ENCODE measurements at places on chromosomes 7 and 10. TPM values are rescaled to one million over a fixed set of nuclear protein-coding genes. Genes with fewer than 3 reads are reported as not detected.

GRCh38 chr7:144818511-144818910, 17.3 kb downstream of the TPK1 start:
- DNase-seq: peak; percentile 26

VWDE gene
- 0.15 TPM for polyA plus RNA-seq

GPR26 gene
- polyA plus RNA-seq: not detected

DNA sequence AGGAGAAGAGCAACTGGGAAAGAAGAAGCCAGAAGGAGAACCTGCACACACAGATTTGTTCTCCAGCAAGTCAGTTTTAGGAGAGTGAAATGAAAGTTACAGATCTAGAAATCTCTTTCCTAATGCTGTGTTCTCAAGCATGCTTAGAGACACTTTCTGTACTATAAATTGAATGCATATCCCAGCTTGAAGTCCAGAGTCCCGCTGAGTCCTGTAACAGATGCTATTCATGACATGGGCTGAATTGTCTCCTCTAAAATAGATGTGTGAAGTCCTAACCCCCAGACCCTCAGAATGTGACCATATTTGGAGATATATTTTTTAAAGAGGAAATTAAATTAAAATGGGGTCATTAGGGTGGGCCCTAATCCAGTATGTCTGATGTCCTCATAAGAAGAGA, 46.9 kb upstream of the GJD4 start:
- DNase-seq: no peak

GTF2IRD2 gene
- polyA plus RNA-seq: 5.3 TPM

DNA sequence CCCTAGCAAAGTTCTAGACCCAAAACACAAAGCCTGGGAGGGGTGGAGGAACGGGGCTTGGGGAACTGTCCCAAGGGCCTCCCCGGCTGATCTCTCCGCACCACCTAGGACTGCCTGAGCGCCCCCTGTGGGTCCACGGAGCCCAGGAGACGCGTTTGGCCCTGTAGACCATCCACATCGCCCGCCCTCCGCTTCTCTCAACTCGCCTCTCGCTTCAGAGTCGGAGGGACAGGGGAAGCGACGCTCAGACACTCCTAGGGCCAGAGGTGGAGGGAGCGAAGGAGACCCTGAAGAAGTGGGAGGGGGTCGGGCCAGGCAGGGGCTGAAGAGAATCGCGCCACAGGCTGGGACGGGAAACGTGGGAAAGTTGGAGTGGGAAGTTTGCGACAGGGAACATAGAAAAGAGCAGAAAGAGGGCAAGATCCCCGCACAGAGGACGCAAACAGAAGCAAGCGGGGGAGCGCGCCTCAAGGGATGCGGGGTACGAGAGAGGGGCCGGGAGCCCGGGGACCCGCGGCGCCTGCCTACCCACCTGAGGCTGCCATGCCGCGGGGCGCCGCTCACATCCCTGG, 378 bp downstream of the PIK3AP1 start:
- DNase-seq: peak; percentile 28

FASTK gene
- polyA plus RNA-seq: 80.0 TPM

DNA sequence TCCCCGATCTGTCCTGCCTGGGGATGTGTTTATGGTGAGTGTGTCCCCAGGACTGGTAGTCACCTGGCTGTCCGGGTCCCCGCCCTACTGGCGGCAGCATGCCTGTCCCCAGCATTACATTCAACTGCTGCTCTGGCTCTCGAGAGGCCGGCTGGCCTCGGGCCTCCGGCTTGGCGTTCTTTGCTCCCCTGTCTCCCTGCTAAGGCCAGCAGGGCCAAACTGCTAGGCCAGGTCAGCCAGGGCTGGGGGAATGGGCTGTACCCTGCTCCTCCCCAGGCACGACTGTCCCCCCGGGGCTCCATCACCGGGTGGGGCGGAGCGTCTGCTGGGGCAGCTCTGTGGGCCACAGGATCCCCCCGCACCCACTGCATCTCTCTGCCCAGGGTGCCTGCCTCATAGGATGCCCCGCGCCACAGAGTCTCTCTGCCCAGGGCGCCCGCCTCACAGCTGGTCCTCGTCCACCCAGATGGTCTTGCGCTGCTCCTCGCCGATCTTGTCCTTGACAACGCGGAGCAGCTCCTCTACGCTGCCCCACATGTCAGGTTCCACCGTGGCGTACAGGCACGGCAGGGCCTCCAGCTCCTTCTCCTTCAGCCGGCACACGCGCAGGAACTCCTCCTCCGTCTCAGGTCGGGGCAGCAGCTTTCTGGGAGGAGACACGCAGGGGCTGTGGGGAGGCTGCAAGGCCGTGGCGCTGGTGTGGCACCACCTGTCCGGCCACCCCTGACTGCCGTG, 62.3 kb upstream of the GNA12 start:
- DNase-seq: no peak

DNA sequence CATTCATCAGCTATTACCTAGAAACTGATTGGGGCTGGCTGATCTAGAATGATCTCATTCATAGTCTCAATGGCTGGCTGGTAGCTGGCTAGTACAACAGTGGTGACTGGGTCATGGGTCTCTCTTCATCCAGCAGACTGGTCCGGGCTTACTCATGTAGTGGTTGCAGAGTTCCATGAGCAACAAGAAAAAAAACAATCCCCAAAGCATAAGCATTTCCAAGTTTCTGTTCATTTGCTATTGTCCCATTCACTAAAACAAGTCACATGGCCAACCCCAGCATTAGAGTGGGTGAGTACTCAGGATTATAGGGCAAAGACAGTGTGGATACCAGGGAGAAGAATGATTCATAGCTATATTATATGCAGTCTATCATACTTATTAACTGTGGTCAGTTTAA, 85.2 kb upstream of the SEMA3C start:
- no peak for DNase-seq

GRCh38 chr7:112982441-112983063, 104.1 kb downstream of the GPR85 start:
- no peak for DNase-seq

- DNase-seq: no peak
These were observed 52.2 kb downstream of the STEAP1B start for GRCh38 chr7:22447762-22448161.

- no peak for DNase-seq
These were observed 381.1 kb upstream of the SEMA3D start for GRCh38 chr7:85567983-85568382.

DNA sequence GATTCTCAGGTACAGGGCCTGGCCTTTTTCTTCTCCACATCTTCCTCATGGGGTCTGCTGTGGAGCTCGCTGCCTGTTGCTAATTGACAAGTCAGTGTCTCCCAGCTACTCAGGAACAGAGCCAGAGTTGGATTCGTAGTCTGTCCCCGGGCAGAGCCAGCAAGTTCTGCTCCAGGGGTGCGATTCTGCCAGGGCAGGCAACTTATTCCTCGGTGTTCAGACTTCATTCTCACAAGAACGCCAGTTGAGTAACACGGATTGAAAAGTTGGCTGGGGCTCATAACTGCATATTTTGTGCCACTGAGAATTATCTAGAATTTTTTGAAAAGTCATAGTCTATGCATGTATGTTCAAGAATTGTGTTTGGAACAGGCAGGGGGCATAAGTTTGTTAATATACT, 336.7 kb upstream of the NPVF start:
- DNase-seq: no peak

CCL26 gene
- polyA plus RNA-seq: 2.2 TPM

All from lung (tissue), 17 donors.